HEK293T (cell line): ENCODE measurements at places on chromosomes 13 and 19.
A peak's percentile ranks its signal among the peaks of the same experiment; 100 is the strongest.

GRCh38 chr13:85509512-85509911 is 289.7 kb downstream of the SLITRK6 start:
- no peak for DNase-seq

DNA sequence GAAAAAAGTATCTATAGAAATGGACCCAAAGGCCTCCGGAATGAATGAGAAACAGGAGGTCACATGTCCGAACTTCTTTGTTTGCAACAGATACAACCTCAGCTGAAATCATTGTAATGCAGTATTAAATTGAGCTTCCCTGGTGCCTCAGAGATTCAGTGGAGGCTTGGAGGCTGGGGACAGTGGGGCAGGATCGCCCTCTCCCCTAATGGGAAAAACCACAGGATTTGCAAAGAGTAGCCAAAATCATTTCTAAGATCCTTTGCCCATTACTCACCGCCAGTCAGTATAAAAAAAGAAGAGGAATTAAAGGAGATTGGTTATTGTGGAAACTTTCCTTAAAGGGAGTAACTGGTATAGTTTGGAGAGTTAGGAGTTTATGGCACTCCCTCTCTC is 30.4 kb upstream of the IRS2 start:
- no peak for DNase-seq

DNA sequence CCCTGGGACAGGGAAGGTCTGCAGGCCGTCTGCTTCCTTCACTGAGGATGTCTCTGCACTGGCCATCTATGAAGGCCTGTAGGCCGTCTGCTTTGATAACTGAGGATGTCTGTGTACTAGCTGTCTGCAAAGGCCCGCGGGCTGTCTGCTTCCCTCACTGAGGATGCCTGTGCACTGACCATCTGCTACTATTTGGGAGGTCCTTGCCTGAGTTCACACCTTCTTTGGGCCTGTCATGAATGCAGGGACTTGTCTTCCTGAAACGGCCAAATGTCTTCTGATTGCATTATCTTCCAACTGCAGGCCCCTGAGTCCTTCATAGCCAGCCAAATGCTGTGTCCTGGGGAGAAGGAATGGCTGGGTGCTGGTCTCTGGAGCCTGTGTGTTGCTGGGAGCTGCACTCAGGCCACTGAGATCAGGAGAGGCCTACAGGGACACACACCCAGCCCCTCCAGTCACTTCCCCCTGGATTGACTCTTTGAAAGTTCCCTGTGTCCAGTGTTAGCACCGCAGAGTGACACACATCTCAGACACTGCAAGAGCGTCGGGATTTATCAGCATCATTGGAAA is 72.9 kb downstream of the TEX29 start:
- DNase-seq: no peak

- no peak for DNase-seq
These were observed 85.8 kb upstream of the ZNF43 start for GRCh38 chr19:21921691-21922180.

DNA sequence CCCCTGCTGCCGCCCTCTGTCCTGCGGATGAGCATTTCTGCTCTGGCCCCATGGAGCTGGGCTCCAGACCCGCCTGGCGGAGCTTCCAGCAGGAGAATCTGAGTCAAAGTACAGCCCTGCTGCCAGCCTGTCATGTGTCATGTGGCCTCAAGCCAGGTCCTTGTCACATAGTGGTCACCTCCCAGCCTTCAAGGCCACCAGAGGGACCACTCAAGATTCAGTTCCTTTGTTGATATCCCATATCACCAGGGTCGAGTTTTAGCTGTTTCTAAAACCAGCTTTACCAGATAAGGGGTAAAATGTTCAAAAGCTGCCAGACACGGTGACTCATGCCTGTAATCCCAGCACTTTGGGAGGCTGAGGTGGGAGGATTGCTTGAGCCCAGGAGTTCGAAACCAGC is 13.4 kb downstream of the THOP1 start:
- DNase-seq: no peak

DNA sequence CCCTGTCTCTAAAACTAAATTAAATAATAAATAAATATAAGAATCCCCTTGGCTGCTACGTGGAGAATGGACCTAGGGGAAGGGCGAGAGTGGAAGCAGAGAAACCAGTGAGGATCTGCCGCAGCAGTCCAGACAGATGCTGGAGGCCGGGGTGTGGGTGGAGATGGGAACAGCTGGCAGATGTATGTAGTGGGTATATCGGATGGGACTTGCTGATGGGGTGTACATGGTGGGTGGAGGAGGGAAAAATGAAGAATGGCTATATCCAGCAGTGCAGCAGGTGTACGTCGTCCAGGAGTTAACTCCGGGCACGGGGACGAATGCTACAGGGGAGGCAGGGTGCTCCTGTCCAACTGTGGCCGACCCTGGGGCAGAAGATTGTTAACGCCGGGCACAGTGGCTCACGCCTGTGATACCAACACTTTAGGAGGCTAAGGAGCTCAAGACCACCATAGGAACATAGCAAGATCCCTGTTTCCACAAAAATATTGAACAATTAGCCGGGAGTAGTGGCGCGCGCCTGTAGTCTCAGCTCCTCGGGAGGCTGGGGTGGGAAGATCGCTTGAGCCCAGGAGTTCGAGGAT is 654 bp downstream of the CEP89 start:
- no peak for DNase-seq

GRCh38 chr19:45816236-45817009 is 1.3 kb upstream of the RSPH6A start:
- no peak for DNase-seq

- DNase-seq: no peak
These were observed 3.7 kb downstream of the COL4A2 start for GRCh38 chr13:110310541-110311442.

DNA sequence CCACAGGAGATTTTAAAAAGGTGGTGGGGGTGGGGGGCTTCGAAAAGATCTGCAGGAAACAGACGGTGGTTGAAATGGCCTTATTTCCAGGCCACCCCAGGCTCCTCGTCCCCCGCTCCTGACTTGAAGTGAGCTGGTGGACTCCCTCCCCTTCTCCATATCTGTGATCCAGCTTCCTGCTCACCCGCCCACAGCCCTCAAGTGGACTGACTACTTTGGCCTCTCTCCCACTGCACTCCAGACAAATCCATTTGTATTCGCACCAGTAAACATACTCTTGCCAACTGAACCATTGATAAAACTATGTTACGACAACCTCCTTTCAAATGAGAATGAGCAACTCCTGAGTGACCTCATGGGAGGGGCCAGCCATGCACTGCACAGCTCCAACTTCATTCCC is 259.5 kb downstream of the COL4A1 start:
- no peak for DNase-seq

DNA sequence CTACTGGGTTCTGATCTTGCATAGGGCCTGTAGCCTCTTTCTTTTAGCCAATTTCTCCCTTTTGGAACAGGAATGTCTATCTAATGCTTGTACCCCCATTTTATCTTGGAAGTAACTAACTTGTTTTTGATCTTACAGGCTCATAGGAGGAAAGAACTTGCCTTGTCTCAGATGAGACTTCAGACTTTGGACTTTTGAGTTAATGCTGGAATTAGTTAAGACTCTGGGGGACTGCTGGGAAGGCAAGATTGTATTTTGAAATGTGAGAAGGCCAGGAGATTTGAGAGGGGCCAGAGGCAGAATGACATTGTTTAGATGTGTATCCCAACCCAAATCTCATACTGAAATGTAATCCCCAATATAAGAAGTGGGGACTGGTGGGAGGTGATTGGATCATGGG is 2.5 kb upstream of the ZNF546 start:
- DNase-seq: no peak

- DNase-seq: no peak
These were observed 47.3 kb upstream of the C13orf42 start for GRCh38 chr13:51158365-51158764.

DNA sequence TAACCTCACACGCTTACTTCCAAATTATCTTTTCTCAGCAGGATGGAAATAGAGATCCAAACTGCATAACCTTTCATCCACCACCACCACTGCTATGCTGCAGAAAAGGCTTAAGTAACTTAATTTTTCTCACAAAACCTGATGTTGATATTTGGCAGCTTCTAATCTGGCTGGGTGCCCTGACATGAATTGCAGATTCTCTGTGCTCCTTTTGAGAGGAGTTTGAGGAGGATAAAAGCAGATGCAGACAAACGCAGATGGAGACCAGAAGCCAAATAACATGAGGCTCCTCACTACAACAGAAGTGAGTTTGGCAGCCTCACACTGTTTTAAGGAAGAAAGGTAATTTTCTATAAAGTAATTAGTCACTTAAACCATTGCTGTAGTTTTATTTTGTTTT is 646.2 kb upstream of the ATXN8OS start:
- DNase-seq: no peak

DNA sequence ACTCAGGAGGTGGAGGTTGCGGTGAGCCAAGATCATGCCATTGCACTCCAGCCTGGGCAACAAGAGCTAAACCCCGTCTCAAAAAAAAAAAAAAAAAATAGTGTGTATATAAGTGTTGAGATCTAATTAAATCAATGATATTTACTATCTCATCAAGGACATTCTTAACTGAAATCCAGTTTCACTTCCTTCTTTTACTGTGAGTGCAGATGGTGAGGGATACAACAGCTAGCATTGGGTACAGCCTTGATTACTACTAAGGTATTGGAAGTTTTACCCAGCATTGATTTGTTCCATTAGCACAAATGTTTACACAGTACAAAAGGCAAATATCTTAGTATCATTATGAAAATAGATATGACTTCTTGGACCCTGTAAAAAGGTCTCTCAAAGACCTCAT is 546.6 kb downstream of the KCTD12 start:
- DNase-seq: no peak

DNA sequence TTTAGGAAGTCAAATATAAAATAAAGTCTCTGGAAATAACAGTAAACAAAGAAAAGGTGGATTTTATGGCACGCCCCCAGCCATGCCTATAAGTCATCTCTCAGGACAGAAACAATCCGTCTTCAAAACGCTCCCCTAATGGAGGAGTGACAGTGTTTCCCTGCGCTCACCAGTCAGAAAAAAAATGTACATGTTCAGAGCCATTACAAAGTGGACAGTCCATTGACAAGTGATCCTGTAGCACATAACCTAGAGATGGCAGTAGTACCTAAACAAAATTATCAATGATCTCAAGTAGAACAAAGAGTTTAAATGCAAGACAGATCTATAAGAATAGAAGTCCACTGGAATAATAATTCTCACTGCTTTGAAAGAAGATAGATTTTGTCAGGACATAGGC is 891.7 kb upstream of the MIR17HG start:
- no peak for DNase-seq

DNA sequence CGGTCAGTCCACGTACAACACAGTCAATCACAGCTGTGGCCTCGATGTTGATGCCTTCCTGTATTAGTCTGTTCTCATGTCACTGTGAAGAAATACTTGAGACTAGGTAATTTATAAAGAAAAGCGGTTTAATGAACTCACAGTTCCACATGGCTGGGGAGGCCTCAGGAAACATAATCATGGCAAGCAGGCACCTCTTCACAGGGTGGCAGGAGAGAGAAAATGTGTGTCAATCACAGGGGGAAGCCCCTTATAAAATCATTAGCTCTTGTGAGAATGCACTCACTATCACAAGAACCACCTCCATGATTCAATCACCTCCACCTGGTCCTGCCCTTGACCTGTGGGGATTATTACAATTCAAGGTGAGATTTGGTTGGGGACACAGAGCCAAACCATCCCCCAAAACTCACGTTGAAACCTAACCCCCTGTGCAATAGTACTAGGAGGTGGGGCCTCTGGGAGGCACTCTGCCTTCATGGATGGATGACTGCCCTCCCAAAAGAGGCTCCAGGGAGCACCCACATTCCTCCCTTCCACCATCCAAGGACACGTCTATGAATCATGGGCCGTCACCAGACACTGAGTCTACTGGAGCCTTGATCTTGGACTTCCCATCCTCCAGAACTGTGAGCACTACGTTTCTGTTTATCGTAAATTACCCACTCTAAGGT is 2.3 kb upstream of the PROZ start:
- DNase-seq: no peak

- DNase-seq: no peak
These were observed 97.1 kb downstream of the MBNL2 start for GRCh38 chr13:97319113-97319720.

- no peak for DNase-seq
These were observed 7.1 kb downstream of the LTBP4 start for GRCh38 chr19:40608240-40608621.

- DNase-seq: no peak
These were observed 70.4 kb downstream of the CEBPG start for GRCh38 chr19:33443638-33444561.

DNA sequence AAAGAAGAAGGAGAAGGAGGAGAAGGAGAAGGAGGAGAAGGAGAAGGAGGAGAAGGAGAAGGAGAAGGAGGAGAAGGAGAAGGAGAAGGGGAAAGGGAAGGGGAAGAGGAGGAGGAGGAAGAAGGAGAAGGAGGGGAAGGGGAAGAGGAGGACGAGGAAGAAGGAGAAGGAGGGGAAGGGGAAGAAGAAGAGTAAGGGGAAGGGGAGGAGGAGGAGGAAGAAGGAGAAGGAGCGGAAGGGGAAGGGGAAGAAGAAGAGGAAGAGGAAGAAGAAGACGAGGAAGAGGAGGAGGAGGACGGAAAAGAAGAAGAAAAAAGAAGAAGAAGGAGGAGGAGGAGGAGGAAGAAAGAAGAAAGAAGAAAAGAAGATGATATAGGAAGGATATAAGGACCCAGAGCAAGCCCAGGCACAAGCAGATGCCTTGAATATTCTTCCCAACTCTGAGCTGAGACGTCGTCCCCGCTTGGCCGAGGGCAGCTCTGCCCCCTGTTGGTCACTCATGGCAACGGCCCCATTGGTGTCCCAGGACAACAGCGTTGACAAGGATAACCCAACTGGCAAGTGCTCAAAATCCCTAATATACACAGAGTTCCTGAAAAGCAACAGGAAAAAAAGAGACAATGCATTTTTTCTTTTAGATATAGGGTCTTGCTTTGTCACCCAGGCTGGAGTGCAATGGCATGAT is 30.6 kb upstream of the IGSF23 start:
- peak; percentile 75 for DNase-seq

DNA sequence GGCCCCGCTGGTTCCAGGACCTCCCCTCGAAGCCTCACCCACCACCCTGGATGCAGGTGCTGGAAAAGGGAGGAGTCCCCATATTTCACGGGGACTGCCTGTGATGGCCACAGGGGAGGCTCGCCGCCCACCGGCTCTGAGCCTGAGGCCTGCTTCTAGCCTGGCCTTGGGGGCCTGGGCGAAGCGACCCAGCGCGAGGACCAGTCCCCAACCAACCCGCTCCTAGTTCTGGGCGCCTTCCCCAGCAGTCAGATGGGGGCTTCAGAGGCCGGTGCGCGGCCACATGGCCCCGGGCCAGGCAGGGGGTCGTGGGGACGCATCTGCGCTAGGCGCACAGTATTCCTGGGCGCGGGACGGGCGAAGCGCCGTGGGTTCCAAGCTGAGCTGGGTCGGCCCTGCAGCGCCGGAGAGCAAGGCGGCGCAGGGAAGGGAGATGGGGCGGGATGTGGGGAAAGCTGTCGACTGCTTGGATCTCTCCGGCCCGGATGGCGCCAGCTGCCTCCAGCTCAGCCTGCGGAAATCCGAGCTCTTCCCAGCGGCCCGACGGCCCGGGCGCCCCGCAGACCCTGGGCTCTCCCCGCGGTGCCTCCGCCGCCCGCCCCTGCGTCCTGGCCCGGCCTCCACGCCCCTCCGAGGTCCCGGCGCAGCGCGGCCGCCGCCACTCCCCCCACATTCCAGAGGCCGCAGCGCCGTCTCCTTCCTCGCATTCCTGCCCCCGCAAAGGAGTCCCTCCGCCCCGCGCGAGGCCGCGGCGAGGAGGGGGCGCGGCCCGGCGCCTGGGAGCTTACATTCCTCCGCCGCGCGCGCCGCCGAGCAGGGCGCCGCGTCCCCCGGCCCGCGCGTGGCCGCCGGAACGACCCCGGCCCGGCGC is at the start of gene WTIP:
Gene WTIP, plus strand, starts transcription at position 788 of the 871 bp plus-strand sequence. CDS start 217 bp downstream, outside the sequence.
- DNase-seq: peak; percentile 55

- no peak for DNase-seq
These were observed 48.1 kb upstream of the FARP1 start for GRCh38 chr13:98094678-98095266.

- DNase-seq: no peak
These were observed 514.5 kb upstream of the KLHL1 start for GRCh38 chr13:70622796-70623195.
